Stimulated activated CD8-positive, alpha-beta memory T cell treated with anti-CD3 and anti-CD28 coated beads, Interleukin-7, amount 100 ng/mL, for 1 hour (primary cell): ENCODE measurements at places on chromosomes 6 and 20.

DNA sequence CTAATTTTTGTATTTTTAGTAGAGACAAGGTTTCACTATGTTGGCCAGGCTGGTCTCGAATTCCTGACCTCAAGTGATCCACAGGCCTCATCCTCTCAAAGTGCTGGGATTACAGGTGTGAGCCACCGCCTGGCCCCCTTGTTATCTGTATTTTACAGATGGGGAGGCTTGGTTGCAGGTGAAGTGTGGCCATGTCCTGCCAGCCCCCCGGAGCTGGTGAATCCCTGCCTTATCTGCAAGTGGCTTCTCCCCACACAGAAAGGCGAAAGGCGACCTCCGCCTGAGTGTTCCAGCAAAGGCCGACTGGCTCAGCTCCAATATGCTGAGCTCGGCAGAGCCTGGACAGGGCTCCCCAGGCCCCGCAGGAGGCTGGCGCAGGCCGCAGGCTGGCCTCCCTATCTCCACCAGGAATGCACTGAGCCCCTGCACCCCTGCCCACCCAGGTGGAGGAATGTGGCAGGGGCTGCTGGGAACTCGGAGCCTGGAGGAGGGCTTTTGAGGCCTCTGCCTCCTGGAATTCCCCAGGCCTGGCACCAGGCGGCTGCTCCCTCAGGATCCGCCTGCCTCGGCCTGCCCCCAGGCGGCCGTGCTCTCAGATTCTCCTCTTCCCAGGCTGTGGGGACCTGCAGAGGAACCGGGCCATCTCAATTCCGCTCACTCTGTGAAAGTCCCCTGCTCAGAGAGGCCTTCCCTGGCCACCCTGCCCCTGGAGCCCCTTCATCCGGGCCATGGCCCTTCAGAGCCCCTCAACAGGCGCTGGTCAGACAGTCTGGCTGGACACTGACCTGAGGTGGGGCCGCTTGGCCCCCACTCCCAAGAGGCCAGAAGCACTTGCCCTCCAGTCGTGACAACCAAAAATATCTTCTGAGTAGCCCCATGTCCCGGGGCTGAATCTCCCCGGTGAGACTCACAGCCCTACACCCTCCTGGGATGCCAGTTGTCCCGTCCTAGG lies 9.3 kb upstream of the LAMA5 start:
- no peak for DNase-seq

DNA sequence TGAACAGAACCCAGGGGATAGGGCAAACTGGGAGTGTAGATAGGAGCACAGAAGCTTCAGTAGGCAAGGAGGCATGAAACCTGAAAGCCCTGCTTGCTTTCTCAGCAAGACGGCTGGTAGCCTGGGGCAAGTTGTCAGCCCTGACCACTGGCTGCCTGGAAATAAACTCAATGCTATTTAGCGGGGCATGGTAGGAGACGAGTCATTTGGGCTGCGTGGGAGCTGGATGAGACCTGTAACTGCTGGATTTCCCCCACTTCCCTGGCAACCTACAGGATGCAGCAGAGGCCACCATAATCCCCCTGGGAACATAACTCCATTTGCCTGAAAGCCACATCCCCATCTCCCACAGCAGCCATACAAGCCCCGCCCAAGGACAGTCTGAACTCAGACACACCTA lies 332.6 kb upstream of the TBX18 start:
- no peak for DNase-seq

- DNase-seq = no peak
Observed at GRCh38 chr6:75759207-75759606, 10.2 kb downstream of the MYO6 start.

DNA sequence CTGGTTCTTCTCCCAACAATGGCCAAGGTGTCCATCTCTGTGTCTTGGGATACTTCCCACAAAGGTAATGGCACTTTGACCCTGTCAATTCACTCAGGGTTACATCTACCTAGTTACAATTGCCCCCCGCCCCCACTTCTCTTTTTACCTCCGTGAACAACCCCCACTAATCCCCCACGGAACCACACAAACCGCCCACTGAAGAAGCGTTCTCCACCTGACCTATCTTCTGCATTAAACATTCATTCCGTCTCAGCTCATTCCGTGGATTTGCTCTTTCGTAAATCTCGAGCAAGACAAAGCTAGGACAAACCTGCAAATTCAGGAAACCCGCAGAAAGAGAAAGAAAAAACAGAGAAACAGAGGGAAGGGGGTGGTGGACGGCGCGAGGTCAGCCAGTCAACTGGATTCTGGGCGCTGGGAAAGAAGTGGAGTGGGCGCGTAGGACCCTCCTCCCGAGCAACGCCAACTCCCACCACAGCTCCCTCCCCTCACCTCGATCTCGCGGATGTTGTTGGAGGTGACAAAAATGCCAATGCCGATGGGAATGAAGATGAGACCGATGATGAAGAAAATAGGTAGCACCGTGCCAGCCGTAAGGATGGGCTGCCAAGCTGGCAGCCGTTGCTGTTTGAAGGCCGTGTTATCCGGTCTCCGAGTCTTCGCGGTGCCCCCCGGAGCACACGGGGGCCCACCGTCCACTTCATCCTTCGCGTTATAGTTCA lies 523 bp downstream of the TMEM30A start:
- no peak for DNase-seq

GRCh38 chr20:33908336-33908735 lies 85.4 kb upstream of the RALY start:
- DNase-seq = no peak

DNA sequence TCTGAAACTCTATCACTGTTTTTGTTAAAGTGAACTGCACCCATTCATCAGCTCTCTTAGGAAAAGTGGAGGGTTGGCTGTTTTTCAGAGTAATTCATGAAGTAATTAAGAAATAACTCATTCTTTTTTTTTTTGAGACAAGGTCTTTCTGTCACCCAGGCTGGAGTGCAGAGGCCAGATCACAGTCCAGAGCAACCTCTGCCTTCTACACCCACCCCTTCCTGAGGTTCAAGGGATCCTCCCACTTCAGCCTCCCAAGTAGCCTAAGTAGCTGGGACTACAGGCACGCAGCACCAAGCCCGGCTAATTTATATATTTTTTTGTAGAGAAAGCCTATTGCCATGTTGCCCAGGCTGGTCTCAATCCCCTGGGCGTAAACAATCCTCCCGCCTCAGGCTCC lies 2.6 kb downstream of the ZNFX1 start:
- no peak for DNase-seq

DNA sequence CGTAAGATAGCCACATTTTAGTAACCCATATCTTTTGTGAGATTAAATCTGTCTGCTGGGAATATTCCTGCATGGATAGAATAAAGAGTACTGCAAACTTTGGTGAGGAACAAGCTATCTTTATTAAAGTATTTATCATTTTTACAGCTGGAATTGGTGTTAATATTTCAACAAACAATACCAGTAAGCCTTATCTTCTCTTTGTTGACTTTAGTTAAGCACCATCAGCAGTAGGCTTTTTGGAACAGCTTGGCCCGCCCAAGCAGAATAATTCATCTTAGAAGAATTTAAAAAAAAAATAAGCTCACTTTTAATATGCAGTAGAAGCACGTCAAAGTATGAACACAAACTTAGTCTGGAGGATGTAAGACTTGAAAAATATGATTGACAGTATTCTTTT lies 917.8 kb upstream of the ADGRB3 start:
- no peak for DNase-seq

DNA sequence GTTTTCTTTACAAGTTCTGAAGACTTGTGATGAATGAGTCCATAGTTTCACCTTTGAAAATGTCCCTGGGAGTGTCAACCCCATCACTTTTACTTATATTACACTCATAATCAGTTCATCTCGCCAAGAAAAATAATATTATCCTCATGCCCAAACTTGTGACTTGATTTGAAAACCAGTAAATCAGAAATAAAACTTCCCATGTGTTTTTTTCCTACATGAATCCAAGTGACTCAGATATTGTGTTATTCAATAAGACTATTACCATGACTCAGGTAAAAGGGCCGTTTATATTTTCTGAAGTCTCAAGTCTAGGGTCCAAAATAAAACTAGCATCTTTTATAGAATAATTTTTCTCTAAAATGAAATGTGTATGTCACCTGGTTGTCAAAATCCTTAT lies 15.8 kb upstream of the CYP24A1 start:
- no peak for DNase-seq

DNA sequence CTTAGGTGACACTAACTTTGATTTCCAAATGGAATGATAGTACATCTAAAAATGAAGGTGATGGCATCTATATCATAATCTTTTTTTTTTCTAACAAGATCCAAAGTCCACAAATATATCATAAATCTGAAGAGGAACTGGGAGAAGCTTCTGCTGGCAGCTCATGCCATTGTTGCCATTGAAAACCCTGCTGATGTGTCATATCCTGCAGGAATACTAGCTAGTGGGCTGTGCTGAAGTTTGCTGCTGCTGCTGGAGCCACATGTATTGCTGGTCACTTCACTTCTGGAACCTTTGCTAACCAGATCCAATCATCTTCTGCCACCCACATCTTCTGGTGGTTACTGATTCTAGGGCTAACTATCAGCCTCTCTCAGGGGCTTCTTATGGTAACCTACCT lies 27.4 kb upstream of the KHDC1 start:
- DNase-seq = no peak

DNA sequence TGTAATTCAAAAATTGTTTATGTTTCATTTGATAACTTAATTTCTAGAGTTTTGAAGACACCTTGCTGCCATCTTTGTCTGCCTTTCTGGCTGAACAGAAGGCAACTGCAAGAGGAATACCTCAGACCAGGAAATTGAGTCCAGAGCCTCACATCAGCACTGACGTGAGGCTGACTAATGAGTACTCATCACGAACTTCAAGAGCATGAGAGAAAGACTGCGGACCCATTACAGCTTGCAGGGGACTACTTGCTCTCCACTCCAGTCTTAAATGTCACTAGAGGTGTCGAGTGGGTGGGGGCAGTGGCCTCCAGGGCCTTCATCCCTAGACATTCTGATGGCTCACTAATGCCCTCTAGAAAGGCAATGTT lies 109.5 kb upstream of the SSTR4 start:
- DNase-seq = no peak

GRCh38 chr6:16224409-16224808 lies 14.0 kb upstream of the GMPR start:
- DNase-seq = no peak

- DNase-seq = no peak
Observed at GRCh38 chr6:25179051-25179778, 100.0 kb upstream of the CARMIL1 start.

GRCh38 chr6:46320505-46320904 lies 149.7 kb upstream of the ENPP5 start:
- no peak for DNase-seq

- no peak for DNase-seq
Observed at GRCh38 chr6:127058027-127058426, 60.4 kb upstream of the RSPO3 start.

- no peak for DNase-seq
Observed at GRCh38 chr6:139580592-139581484, 206.4 kb upstream of the CITED2 start.

DNA sequence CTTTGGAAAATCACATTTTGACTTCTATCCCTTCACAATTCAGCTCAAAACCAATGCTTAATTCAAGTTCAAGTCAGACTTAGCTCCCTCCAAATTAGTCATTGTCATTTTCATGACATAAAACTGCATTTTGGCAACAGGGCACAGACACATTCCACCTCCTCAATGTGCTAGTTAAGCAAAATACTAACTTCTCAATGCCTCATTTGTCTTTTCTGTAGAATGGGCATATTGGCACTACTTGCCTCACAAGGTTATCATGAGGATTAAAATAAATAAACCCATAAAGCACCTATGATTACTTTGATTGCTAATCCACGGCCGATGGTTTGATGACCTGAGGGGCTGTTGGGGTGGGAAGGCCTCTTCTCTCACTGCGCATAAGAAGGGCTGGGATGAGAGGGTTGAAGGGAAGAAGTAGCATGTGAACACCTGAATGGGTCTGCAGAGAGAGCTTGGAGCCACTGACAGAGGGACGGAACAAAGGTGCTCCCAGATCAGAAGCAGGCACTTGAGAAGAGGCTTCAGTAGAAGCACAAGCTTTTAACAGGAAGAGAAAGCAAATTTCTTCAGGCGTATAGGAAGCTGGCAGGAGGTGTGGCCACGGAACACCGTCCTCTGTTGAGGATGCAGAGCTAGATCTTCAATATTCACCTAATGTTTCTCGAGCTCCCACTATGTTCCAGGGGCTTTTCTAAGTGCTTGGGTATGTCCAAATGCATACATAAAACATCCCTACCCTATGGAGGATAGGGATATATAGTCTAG lies 11.7 kb upstream of the TBC1D7 start:
- DNase-seq = no peak

DNA sequence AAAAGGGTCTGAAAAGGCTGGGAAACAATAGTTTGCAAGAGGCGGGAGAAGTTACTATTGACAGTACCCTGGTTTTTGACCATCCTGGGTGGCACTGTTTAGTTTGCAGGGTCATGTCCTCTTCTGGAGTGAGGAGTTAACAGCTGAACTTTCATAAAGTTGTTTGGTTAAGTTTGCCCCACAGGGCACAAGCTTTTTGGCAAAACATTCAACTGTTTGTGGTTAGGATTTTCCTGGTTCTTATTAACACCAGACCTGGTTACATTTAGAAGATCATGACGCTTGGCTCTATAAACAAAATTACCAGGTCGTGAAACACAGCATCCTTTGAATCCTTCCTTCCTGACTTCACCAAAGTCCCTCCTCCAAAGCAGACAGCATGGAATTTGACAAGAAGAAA lies 106.1 kb downstream of the RIN2 start:
- no peak for DNase-seq
